ENCODE measurements at places on chromosomes 6 and 20.

DNA sequence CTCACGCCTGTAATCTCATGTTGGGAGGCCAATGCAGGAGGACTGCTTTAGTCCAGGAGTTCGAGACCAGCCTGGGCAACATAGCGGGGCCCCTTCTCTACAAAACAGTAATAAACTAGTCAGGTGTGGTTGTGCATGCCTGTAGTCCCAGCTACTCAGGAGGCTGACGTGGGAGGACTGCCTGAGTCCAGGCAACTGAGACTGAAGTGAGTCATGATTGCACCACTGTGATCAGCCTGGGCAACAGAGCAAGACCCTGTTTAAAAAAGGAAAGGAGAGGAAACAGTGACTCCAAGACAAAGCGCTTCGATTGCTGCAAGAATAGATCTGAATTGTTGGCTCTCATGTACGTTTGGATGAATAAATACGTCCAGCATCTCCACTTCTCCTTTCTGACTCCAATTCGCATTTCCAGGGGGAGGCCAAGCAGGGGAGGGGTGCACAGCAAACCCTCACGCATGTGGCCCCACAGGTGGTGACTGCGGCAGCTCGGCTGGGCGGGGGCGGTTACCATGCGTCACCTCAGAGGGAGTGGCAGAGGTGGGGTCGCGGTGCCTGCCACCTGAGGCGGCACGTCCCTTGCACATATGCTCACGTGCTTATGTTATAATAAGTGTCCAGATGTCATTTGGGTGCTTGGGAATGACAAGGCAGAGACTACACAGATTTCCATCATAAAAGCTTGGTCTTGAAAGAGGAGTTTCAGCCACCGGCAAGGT is 95.1 kb upstream of the MPC1 start:
- DNase-seq = no peak

GRCh38 chr20:51132279-51132678 is 109.4 kb upstream of the KCNG1 start:
- no peak for DNase-seq

GRCh38 chr20:22922987-22923386 is 112.1 kb upstream of the SSTR4 start:
- DNase-seq = no peak

DNA sequence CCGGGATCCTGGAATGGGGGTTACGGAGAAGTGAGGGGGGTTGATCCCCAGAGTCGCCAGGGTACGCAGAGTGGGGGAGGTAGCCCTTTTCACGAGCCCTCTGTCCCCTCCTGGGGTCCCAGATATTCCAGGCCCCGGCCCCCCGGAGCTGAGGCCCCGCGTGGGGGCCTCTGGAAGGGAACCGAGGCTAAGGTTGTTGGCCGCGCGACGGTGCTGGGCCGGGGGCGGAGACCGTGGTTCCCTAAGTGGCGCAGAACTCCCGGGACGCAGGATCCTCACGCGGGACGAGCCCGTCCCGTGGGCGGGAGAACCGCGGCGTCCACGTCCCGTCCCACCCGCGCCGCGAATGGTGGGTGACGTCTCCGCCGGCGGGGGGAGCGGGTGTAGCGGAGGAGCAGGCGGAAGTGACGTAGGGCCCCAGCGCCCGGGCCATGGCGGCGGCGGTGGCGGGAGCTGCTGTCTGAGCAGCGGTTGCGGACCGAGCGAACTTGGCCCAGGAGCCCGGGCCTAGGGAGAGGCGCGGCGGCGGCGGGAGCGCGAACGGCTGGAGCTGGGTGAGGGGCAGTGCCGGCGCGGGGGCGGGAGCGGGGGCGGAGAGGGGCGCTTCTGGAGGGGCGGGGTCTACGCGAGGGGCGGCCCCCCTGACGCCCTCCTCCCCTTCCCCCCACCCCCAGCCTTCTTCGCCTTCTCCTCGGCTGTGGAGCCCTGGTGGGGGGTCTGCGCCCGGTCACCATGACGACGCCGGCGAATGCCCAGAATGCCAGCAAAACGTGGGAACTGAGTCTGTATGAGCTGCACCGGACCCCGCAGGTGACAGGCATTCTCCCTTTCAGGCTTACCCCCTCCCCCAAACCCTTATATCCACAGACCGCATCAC is at the start of gene RING1:
TSS of gene RING1 (plus strand) at position 410 of the 877 bp plus-strand sequence. CDS start at position 733, 323 bp downstream.
- DNase-seq = peak; percentile 81

DNA sequence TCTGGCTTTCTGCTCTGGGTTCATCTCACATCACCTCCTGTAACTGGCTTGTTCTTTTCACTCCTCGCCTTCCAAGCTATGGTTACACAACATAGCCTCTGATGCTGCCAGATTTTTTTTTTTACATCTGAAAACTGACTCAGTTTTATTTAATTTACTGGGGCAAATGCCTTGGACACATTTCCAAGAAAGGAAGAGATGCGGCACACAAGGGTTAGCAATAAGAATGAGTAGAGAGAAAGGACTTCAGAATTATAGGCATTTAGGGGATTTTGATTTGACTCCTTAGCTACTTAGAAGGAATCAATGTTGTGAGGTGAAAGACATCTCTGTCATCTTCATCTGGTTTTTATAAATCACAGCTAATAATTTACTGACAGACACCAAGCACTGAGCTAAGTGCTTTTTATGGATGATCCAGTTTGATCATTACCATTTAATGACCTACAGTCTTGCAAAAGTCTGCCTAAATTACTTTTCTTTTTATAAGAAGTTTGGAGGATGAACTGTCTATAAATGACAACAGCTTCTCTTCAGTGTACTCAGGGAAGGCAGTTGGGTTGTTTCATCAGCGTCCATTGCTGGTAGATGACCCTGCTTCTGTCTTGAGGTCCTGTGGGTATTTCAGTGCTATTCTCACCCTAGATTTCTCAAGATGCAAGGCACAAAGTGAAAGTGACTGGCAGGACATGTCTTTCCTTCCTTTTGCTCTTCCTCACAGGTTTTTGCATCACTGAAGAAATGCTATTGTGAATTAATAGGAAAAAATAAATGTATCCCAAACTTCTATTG is 31.1 kb downstream of the LAMA4 start:
- no peak for DNase-seq

- no peak for DNase-seq
Observed at GRCh38 chr6:3386374-3386857, 70.4 kb downstream of the SLC22A23 start.

- no peak for DNase-seq
Observed at GRCh38 chr6:65569505-65569904, 137.5 kb downstream of the EYS start.

DNA sequence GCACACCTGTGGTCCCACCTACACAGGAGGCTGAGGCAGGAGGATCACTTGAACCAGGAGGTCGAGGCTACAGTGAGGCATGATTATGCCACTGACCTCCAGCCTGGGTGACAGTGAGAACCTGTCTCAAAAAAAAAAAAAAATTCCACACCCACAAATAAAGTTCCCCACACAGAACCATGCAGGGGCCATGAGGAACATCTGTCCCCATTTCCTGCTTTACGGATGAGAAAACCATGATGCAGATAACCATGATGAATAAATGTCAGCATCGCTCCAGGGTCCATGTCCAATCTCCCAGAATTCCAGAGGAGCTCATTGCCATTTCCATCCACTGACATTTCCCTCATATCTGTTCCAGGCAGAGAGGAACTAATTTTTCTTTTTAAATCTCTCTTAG is 16.9 kb upstream of the AGPAT4 start:
- no peak for DNase-seq

DNA sequence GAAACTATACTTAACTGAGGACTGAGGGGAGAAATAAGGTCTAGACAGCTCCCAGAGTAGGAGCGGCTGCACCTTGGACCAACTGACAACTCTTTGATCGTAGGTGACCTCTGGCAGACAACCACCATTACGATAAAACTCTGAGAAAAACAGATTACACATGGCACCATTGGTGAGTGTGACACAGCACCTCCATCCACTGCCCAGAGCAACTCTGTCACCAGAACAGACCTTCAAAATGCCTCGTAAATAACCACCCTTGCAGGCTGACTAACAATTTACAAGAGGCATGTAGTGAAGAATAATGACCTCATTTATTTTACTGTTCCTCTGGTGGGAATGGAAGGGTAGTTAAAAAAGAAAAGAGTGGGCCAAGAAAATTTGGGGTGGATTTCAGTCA is 64.2 kb downstream of the F13A1 start:
- no peak for DNase-seq

GRCh38 chr20:38214256-38215193 is 46.0 kb downstream of the KIAA1755 start:
- no peak for DNase-seq

- no peak for DNase-seq
Observed at GRCh38 chr20:33909331-33909921, 84.3 kb upstream of the RALY start.

DNA sequence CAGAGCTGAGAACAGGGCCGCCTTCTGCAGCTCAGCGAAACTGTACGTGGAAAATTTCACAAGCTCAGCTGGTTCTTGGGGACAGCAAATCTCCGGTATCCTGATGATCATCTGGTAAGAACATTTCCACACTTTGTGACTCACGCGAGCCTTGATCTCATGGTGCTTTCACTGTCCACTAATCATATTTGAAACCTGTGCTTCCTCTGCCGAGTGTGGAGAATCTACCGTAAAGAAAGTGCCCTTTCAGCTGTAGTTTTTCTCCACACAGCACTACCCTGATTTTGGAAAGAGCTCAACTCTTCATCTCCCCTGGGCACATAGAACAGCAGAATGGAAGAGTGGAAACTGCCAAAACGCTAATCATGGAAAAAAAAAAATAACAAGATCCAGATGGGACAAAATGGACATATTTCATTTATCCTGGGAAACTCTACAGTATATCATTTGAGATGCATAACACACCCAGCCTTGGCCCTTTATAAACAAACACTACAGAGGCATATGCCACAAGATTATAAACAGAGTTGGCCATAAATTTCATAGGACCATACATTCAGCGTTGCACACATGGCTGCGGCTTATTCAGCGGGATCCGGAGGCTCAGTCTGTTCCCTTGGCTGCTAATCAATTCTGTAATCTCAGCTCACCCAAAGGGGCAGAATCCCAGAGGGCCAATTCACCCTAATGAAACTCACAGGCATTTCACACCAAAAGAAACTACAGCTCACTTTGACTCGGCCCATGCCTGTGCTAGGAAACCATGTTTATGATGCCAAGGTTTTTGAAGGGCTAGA is 434.5 kb downstream of the HDGFL1 start:
- DNase-seq = no peak

DNA sequence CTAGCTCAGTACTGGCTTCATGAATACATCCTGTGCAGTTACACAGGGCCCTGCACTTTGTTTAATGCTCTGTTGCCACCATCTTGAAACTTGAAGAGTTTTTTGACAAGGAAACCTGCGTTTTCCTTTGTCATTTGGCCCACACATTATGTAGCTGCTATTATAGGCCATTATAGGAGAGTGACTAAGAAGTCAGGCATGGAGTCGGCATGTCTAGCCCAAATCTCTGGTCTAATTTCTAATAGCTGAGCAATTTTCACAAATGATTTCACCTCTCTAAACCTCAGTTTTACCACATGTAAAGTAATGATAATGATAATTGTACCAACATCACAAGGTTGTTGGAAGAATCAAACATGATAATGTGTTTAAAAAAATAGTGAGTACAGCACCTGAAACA is 67.1 kb upstream of the MYLIP start:
- no peak for DNase-seq

DNA sequence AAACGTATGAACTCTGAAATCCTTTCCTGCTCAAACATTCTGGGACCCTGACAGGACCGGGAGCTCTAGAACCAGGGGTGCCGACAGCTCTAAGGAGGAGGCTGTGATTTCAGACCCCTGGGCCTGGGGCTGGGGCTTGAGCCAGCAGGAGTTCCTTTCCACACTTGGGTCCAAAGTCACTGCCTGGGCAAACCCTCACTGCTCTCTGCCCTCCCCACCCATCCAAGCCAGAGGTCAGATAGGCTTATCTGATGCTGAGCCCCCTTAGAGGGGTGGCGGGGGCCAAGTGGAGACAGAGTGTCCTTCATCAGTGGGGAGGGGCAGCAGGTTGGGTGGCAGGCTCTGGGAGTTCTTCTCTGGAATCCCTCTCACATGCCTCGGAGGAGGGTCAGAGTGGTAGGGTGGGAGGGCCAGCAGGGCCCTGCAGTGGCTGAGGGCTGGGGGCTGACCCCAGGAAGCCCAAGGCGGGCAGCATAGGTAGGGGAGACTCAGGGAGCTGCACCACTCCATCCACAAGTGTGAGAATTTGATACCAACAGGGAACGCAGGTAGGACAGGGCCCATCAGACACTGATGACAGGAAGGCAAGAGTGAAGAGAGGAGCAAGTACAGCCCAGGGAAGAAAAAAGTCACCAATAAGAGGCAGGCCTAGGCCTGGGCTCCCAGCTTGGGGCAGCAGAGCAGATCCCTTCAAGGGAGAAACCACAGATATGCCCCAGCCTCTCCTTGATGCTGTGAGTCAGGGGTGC is 121.0 kb downstream of the MRPL14 start:
- no peak for DNase-seq

DNA sequence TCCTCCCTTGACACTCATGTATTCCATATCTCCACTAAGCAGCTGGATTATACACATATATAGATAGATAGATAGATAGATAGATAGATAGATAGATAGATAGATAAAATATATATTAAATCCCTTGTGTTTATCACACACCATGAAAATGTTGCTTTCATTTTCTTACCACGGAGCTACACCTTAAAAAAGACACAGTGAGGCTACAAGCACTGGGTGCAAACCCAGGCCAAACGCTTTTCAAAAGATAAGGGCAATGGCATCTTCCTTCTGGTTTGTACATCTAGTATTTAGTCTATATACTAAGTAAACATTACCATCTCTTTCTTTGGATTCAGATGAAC is 377.1 kb downstream of the ESR1 start:
- DNase-seq = no peak

DNA sequence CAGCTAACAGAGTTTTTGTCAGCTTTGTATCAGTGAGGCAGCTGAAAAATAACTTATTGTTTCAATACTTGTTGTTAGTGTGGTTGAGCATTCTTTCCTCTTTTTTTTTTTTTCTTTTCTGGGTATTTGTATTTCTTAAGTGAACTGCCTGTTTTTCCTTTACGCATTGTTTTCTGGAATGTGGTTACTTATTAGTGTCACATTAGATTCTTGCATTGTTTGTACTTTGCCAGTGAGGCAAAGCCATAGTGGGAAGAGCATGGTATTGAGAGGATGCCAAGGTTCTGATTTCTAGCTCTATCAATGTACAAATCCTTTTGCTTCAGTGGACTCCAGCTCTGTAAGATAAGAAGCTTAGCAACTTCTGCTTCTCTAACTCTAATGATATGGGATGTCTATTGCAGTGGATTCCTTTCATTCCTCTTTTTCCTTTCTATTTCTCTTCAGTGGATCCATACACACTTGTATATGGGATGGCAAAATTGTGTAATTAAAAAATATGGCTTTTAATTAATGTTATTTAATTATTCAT is 3.9 kb downstream of the CDKAL1 start:
- no peak for DNase-seq
